ENCODE measurements at places on chromosomes 11 and 22.
A peak's percentile ranks its signal among the peaks of the same experiment; 100 is the strongest.

GRCh38 chr11:62502030-62502730 lies 44.4 kb downstream of the AHNAK start:
- no peak for DNase-seq

DNA sequence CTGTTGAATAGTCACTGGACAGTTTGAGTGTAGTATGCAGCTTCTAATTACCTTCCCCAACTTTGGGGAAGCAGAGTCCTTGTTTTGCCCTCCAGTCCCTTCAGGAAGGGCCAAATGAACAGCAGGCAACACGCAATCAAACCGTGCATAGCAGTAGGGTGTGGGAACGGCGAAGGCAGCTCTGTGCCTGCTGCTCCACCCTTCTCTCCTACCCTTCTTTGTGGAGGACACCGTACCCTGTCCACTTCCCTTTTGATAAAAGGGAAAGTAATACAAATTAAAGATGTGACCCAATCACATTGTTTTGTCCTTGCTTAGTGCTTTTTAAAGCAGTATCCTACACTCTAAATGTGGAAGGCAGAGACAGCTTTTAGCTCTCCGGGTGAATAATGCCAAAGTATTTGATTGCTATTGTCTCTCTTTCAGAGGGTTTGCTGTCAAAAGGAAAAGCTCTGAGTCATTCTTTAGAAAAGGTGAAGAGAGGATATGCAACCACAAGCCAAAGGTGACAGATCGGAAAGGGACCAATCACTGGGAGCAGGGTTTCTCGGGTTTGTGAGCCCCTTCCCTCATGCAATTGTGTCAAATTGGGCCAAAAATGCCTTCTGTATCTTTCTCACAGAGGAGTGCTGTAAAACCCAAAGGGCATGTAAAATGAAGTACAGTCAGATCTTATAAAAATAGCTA lies 407.3 kb upstream of the CCDC90B start:
- no peak for DNase-seq

- no peak for DNase-seq
These were observed 71.8 kb upstream of the ADORA2A start for GRCh38 chr22:24355574-24355973.

DNA sequence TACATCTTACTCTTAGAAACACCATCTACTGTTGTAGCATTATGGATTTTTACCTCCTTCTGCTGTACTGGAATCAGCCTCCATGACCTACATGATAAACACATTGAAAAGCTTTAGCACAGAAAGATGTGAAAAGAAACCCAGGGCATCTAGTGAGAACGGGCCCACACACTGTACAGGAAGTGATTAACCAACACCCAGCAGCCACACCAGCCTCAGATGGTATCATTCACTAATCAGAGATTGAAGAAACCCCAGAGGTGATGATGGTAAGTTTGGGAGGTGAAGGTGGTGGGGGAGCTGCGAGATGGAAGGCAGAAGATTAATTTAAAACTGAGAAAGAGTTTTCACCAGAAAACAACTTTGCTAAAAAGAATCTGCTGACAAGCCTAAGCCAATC lies 46.1 kb downstream of the RASSF10 start:
- no peak for DNase-seq

- peak; percentile 68 for DNase-seq
These were observed 6.5 kb downstream of the DCPS start for GRCh38 chr11:126310200-126310991.

- DNase-seq, result no peak
These were observed 3.5 kb upstream of the FERMT3 start for GRCh38 chr11:64202992-64203391.

- peak; percentile 47 for DNase-seq
These were observed 303.8 kb downstream of the NTM start for GRCh38 chr11:131674051-131674755.

DNA sequence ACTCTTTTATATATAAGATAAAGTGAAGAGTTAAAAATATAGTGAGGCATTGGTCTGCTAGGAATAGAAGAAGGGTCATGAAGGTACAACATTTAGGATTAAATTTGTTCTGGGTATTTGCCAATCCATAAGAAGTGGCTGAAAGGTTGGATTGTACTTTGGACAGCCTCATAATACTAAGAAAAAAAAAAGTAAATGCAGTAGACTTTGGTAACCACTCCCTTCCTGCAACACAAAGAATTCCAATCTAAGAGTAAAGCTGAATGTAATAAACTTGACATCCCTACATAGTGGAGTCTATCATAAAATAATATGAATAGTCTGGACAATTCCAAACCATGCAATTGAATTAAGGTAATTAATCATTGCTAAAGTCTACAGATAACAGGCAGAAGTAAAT lies 2294.4 kb downstream of the LRRC4C start:
- no peak for DNase-seq

GRCh38 chr22:31227186-31227585 lies 15.1 kb downstream of the LIMK2 start:
- no peak for DNase-seq

DNA sequence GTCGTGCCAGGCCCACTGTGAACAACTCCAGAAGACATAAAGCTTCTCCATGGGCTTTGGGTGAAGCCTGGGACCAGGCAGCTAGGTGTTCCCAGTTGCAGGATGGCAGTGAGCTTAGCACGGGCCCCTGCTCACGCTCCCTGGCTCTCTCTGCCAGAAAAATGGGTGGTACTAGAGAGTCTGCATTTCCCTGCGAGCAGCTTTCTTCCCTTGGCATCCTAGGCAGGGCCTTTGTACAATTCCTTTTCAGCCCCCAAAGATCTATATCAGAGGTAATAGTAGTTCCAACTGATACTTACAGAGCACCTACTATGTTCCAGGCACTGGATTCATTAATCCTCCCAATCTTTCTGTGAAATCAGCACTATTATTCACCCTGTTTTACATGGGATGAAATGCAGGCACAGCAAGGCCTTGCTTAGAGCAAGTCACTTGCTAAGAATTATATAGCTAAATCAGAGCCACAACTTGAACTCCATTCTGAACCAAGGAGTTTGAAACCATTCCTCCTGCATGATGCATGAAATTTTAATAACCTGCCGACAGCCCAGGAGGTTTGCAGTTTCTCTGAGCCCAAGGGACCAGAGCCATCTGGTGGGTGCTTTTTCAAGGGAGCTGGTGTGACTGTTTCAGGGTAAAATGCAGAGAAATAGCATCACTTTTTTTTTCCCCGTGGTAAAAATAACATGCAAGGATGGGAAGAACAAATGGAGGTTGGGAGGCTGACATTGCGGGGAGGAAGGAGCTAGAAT lies 22.7 kb downstream of the NAV2 start:
- no peak for DNase-seq

Data from HTR-8/SVneo (cell line).